ENCODE measurements at places on chromosomes 7 and 10.

DNA sequence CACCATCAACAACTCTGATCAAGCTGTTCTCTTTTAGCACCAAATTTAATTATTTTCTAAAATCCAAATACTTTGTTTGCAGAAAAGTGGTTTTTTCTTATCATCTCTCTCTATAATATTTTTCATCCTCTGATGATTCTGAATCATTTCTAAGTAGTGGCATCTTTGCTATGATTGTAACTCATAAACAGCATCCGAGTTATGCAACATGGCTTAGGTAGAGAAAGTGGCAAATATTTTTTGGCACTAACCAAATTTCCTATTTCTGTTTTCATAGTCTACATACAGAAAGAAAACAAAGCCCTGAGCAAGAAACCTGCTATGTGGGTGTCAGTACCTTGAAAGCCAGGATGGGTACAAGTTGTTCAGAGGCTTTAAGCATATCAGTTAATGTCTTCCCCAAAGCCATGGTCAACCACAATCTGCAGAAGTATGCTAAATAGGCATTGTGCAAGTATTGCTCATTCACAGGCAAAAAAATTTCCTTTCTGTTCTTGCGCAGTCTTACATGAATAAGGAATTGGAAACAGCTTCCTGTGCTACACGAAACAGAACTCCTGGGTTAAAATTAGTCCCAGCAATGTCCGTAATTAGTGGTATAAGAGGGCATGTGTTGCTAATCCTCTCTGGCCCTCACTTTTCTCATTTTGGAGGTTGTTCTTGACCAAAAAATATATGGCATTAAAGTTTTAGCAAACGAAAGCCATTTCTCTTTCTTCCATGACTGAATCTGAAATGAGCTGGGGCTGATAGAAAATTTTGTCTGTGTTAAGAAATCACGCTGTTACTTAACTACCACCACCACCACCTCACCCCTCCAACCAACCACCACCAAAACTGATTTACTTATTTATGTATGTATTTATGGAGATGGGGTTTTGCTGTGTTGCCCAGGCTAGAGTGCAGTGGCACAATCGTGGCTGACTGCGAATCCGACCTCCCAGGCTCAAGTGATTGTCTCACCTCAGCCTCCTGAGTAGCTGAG is 325.6 kb upstream of the MAGI2 start:
- no peak for DNase-seq

- DNase-seq = no peak
These were observed 135.2 kb downstream of the CUX1 start for GRCh38 chr7:101952355-101953247.

DNA sequence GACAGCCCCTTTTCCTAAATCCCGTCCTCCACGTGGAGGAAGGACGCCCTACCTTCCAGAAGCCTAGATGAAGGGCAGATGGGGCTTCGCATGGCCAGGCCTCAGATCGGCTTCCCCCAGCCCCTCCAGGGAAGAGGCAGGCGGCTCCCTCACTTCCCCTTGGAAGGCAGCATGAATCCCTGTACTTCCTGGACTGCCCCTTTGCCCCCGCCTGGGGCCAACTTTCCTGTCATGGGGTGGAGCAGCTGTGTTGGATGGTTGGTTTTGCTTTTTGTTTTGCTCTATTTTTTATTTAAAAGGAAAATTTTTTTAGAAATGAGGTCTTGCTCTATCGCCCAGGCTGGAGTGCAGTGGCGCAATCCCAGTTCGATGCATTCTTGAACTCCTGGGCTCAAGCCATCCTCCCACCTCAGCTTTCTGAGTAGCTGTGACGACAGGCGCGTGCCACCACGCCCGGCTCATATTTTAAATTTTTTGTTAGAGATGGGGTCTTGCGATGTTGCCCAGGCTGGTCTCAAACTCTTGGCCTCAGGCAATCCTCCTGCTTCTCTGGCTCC is 27.2 kb downstream of the GTF2IRD1 start:
- DNase-seq = peak; percentile 59

GRCh38 chr7:47580175-47580706 is 1.7 kb downstream of the TNS3 start:
- DNase-seq = no peak

- DNase-seq = no peak
These were observed 13.8 kb downstream of the CYTH3 start for GRCh38 chr7:6258440-6259182.

- DNase-seq = no peak
These were observed 45.6 kb upstream of the TAS2R16 start for GRCh38 chr7:123041101-123041500.

GRCh38 chr10:75395066-75395931 is 6.3 kb downstream of the ZNF503 start:
- no peak for DNase-seq

DNA sequence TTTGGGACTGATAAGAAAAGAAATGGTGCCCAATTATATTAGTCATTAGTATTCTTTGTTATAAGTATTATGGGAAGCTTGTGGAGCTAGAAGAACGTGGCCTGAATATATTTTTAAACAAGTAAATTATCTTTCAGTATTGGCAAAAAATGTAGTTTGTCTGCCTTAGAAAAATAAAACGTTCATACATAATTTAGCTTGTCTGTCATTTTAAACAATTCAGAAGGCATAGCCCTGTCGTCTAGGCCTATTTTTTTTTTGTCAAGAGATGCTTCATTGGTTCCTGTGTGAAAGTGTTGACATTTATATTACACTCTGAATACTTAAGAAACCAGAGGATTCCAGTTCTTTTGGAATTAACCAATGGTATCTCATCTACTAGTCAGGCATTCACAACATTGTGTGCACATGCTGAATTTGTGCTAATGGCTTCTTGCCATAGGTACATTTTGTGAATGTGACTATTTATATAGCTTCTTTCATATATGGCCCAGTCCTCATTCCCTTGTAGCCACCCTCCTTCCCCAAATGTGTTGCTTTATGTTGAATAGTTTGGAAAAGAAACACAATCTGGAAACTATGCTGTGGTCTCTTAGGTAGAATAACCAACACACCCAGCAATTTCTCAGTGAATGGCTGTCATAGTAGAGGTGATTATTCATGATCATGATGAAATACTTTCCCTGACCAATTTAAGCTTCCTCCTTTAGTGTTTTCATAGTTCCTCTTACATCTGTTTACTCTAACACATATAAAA is 435.8 kb downstream of the EXOC4 start:
- DNase-seq = no peak

DNA sequence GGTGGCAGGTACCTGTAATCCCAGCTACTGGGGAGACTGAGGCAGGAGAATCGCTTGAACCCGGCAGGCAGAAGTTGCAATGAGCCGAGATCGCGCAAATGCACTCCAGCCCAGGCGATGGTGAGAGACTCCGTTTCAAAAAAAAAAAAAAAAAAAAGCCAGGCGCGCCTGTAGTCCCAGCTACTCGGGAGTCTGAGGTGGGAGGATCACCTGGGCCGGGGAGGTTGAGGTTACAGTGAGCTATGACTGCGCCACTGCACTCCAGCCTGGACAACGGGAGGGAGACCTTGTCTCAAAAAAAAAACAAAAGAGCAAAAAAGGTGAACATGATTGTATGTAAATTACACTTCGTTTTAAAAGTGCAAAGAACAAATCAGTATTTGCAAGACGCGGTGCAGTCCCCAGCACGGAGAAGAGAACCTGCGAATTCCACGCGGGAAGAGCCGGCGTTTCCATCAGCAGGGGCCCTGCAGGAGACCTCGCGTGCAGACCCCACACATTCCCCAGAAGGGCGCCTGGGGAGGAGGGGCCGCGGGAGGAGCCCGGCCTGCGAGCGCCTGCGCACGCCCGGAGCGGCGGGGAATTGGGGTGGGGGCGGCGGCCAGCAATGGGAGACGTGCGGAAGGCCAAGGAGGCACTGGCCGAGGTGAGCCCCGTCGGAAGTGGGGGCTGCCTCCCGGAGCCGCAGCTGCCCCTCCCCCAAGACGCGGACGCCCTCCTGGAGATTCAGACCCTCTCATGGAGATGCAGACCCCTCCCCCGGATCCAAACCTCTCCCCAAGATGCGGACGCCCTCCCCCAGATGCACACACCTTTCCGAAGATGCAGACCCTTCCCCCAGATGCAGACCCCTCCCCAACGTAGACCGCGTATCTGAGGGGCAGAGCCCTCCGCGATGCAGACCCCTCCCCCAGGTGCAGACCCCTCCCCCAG is 16.7 kb upstream of the SUN1 start:
- DNase-seq = peak; percentile 21

- DNase-seq = no peak
These were observed 201.3 kb downstream of the JCAD start for GRCh38 chr10:29857843-29858701.

- DNase-seq = no peak
These were observed 97.2 kb downstream of the RALA start for GRCh38 chr7:39720586-39720985.

DNA sequence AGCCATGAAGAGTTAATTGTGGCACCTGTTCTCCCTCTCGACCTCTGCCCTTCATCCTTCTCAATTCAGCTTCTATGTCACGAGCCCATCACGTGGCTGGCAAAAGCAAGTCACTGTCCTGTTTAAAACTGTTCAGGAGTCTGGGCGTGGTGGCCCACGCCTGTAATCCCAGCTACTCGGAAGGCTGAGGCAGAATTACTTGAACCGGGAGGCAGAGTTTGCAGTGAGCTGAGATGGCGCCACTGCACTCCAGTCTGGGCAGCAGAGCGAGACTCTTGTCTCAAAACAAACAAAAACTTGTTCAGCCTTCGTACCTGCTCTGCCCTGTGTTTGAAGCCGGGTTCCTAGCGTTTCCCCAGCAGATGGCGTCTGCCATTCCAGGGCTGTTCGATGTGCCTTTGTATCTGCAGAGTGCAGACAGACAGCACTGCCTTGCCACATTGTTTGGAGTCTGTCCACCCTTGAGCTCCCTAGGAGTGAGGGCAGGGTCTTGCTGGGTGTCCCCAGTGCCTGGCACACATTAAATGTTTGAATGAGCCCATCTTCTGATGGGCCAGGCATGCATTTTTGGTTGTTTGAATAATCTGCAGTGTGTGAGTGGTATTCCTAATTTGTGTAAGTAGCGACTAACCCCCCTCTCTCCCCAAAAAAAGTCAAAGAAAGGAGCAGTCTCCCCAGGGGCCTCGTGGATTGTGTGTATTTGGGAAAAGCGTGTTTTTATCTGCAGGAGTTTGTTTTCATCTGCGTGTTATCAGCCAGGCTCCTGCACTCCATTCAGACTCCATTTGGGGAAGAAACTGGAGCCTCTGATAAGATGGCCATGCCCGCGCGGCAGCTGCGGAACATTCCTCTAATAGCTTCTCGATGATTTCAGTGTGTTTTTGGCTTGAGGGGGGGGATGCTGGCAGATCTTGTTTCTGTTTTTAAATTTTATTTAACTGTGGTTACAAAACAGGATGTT is 61.2 kb downstream of the DNAJB6 start:
- DNase-seq = peak; percentile 49

GRCh38 chr7:132049462-132050304 is 493.3 kb upstream of the PODXL start:
- DNase-seq = no peak

DNA sequence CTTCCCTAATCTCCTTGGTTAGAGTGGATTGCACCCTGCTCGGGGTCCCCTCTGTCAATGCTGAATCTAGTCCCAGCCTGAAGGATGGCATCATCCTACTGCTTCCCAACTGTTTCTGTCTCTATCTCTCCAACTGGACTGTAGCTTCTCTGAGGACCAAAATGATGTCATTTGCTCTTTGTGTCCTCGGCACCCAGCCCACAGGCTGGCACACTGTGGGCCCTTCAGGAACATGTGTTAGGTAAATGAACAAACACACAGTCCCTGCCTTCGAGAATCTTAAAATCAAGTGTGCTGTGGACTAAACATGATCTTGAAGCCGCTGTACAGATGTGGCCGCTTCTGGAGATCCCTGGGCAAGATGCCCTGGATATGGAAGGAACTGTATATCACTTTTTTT is 5.0 kb upstream of the CDH23 start:
- no peak for DNase-seq

GRCh38 chr10:70537398-70538194 is 59.0 kb downstream of the PALD1 start:
- no peak for DNase-seq
